ENCODE measurements at places on chromosomes 11 and 22. TPM values are rescaled to one million over a fixed set of nuclear protein-coding genes. Genes with fewer than 3 reads are reported as not detected.

GRCh38 chr11:119681361-119681910 is 47.6 kb downstream of the NECTIN1 start:
- no peak for DNase-seq

ZNF215 gene
- 2.0 TPM for total RNA-seq

LRRC55 gene
- total RNA-seq: 0.74 TPM

- DNase-seq: no peak
These were observed 21.2 kb upstream of the OR10A5 start for GRCh38 chr11:6824136-6824823.

UNC93B1 gene
- total RNA-seq: 30.4 TPM

DNA sequence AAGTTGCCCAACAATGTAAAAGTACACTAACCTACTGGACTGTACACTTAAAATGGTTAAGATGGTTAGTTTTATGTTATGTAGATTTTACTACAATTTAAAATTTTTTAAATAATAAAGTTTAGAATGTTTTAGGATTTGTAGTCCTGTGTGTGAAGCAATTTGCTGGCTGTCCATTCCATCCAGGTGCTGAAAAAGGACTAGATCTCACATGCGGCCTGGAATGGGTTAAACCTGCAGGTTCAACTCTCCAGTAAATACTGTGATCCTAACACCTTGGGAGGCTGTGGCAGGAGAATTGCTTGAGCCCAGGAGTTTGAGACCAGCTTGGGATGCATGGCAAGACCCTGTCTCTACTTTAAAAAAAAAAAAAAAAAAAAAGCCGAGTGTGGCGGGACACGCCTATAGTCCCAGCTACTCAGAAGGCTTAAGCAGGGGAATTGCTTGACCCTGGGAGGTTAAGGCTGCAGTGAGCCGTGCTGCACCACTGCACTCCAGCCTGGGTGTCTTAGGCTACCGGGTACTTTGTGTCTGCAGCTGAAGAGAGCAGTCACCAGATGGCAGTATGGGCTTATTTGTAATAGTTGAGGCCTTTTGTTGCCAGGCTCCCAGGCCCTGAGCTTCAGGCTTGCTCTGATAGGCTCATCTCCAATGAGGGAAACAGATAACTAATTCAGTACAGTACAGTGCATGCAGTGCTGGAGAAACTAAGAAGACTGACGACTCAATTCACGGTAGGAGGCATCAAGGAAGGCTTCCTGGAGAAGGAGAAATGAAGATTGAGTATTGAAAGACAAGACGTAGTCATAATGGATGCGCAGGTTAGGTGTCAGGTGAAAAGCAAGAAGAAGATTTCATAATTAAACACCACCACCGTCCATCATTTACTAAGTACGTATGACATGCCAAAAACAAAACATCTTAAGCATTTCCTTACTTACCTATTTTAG is 64.7 kb upstream of the ASPHD2 start:
- no peak for DNase-seq

GRCh38 chr11:119699227-119699626 is 29.8 kb downstream of the NECTIN1 start:
- DNase-seq: no peak

DNA sequence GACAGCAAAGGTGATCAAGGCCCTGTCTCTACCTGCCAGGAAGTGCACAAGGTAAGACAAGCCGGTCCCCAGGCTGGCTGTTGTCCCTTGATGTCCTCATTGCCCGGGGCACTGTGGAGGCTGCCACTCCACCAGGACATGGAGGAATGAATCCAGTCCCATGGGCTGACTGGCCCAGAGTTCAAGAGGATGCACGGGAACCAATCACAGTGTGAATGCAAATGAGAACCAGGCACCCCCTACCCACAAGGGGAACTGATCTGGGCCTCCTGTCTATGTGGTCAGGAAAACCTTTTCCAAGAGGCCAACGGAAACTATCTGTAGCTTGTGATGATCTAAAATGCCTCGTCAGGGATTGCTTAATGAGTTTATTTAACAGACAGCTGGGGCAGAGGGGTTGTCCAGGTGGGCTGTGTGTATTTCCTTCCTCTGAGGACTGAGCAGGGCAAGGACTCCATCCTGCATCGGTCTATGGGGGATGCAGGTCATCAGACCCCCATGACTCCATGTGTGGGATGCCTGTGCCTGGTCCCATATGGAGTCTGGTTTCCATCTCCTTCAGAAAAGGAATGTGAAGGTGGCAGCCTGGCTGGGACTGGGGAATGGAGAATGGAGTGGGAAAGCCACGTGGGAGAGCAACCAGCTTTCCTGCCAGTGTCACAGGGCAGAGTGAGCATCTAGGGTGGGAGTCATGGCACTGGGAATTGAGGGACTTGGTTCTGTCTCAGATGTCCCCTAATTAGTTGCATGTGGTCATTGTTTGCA is 60.5 kb downstream of the CD82 start:
- peak; percentile 72 for DNase-seq

BIK gene
- not detected for total RNA-seq

- no peak for DNase-seq
These were observed 107.6 kb downstream of the ABTB2 start for GRCh38 chr11:34250211-34250610.

GRCh38 chr11:11843211-11843621 is 1.4 kb downstream of the USP47 start:
- DNase-seq: no peak

DNA sequence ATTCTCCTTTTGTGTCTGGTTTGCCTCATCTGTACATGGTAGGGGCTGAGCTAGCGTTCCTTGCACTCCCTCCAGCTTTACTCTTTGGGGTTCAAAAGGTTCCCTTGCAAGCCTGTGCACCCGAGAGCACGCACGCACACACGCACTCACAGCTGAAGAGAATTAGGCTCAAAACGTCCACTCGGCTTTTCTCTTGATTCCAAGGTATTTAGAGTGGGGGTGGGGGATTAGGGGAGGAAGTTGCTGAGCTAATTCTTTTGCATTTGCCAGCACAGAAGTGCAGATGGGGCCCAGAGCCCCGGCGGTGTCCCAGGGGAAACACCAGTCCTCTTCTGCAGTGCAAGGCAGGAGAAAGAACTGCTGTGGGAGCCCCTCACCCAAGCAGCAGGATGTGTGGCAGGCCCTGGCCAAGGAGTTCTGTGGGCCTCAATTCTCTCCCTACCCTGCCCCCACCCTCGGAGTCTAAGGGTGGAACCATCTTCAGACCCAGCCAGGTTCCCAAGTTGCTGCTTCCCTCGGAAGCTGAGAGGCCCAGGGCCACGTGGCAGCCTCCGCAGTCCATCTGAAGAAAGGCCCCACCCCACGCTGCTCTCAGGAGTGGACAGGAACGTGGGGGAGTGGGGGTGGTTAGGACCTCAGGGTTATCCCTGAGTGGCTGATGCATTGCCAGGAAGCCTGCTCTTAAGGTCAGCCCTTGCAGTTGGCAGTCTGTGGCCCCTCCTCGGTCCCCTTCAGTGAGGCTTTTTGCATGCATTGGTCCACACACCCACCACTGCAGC is 3.8 kb upstream of the KCNQ1OT1 start:
- DNase-seq: no peak

DNA sequence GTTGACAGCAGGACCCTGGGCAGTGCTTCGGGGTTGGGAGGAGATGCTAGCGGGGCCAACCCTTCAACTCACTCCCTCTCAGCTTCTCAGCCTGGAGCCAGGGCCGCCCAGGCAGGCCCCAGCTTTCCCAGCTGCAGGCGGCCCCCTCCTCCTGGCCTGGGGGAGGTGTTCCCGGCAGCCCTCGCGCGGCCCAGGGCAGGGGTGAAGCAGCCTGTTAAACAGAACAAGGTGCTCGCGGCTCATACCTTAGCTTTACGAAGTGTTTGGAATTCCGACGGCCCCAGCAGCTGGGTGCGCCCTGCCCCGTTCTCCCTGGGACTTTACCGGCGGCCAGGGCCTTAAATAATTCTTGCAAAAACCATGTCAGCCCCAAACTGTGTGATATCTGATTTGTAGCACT is 17.2 kb downstream of the MRPL23 start:
- DNase-seq: no peak

- no peak for DNase-seq
These were observed 33.4 kb downstream of the SIK2 start for GRCh38 chr11:111635706-111636045.

DNA sequence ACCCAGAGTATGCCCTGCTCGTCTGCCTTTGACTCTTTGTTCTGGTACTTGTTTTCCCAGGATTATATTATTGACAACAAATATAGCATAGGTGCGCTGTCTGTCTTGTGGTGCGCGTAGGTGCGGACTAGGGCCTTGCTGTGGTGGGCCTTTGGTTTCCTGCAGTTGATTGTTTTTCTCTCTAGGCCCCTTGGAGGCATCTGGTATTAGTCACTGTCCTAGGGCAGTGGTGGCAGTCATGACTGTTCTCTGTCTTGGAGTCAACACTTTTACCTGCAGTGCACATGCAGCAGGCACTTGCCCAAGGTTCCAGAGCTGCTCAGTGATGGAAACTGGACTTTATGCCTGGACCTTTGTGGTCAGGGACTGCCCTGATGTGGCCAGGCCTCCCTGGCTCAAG is 18.6 kb downstream of the PPP6R2 start:
- no peak for DNase-seq

DNA sequence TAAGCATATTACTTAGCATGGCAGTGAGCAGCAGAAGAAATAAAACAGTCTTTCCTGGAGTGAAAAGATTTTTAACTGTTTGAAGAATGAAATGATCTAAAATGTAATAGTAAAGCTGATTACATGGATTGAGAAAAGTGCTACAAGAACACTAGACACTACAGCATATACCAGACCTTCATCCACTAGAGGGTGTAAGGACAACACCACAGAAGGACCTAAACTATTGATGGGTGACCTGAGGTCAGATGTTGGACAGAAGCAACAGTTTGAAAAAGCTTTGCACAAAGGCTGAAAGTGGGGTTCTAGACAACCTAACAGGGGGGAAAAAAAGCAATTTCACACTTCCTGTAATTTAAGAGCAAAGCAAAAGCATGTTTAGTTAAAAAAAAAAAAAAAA is 97.7 kb downstream of the RBFOX2 start:
- no peak for DNase-seq
